T-helper 1 cell (primary cell): ENCODE measurements at places on chromosomes 16 and 17.

- no peak for DNase-seq
These were observed 34.8 kb upstream of the ERN1 start for GRCh38 chr17:64164596-64165285.

DNA sequence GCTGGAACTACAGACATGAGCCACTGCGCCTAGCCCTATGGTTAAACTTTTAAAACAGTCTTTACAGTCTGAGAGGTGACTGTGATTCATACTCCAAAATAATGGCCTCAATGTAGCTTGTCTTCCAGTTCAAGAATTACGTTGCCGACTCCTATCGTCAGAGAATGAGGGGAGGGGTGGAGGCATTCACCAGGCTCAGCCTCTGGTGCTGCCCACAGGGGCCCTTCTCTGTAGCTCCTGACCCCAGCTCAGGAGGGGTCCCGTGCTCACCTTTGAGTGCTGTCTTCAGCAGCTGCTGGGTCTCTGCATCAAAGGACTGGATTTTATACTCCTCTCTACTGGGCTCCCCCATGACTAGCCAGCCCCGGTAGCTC lies 1.2 kb downstream of the MIF4GD start:
- no peak for DNase-seq

GRCh38 chr16:8108991-8109509 lies 481.3 kb downstream of the TMEM114 start:
- DNase-seq: no peak

GRCh38 chr16:86398622-86399021 lies 111.7 kb upstream of the FOXF1 start:
- no peak for DNase-seq

DNA sequence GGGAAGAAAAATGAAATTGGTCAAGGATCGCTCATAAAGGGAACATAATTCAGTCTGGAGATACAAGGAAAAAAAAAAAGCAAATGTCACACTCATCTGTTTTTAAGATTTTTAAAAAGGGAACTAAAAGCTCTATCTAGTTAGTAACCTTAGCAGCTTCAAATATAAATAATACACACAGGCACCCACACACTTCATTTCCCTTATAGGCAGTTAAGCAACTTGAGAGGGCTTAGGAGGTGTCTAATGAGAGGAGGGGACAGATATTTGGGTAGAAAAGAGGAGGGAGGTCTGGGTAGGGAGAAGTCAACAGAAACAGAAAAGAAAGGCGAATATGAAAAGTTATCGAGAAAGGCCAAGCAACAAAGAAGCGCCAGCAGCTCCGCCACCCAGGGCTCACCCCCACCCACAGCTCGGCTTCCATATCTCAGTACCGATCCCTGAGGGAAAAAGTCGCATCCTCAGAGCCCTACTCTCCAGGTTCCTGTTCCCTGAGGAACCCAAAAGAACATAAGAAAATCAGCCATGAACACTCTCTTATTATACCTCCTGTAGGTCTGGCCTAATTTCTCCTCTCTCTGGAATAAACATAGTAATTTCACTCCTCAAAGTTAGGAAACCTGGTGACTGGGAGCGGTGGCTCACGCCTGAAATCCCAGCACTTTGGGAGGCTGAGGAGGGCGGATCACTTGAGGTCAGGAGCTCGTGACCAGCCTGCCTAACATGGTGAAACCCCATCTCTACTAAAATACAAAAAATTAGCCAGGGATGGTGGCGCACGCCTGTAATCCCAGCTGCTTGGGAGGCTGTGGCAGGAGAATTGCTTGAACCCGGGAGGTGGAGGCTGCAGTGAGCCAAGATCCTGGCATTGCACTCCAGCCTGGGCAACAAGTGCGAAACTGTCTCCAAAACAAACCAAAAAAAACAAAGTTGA lies 69.6 kb upstream of the RCVRN start:
- no peak for DNase-seq

GRCh38 chr17:50594128-50594823 lies 33.8 kb downstream of the CACNA1G start:
- no peak for DNase-seq

GRCh38 chr16:71630808-71631207 lies 4.8 kb downstream of the MARVELD3 start:
- DNase-seq: no peak

GRCh38 chr17:49450735-49451134 lies 36.1 kb upstream of the PHB1 start:
- no peak for DNase-seq

- no peak for DNase-seq
These were observed 685 bp downstream of the FASN start for GRCh38 chr17:82097184-82097918.

- DNase-seq: no peak
These were observed 237.6 kb downstream of the TANC2 start for GRCh38 chr17:63203652-63204051.

DNA sequence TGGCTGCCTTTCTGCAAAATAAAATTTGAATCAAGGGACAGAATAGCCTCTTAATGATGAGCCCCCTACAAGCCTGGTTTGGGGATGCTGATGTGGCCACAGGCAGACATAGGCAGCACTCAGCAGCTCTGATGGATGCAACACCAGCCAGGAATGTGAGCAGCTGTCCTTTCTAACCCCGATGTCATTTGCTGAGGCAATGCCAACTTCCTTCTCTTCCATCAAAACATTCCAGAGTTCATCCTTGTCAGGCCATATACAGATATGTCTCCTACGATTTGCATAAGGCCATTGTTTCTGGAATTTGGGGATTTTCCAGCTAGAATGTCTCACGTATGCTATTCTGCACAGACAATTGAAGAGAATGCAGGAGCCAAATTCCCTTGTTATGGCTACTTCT lies 52.1 kb upstream of the MYOCD start:
- no peak for DNase-seq

DNA sequence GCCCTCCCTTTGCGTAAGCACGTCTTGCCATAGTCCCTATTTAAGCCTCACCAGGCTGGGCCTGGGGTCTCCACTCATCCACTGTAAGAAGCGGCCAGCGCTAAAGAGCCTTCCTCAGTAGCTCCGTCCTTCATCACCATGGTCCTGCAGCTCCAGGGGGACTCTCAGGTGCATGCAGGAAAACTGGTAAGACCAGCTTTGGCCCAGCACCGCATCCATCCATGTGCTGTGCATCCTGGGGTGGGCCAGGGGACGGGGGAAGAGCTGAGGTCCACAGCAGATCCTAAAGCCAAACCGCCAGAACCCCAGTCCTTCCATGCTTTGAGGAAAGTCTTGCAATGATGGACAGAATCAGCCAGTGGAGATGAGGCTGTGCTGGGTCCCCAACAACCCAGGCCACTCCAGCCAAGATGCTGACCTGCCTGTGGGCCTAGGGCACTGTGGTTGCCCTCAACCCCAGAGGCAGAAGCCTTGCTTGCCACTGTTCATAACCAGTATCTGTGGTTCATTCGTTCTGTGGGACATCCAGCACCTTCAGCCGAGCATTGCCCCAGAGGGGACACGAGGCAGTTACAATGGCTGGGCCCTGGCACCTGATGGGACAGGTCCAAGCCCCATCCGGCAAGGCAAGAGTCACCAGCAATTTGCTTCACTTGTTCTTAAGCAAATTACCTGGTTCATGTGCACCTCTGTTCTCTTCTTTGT lies 44.4 kb downstream of the RBFOX3 start:
- DNase-seq: no peak
